ENCODE measurements at places on chromosomes 1 and 21. TPM values are rescaled to one million over a fixed set of nuclear protein-coding genes. Genes with fewer than 3 reads are reported as not detected.

The KLHDC7A gene
- total RNA-seq = not detected

The OR2G6 gene
- not detected for total RNA-seq

- H3K4me1 ChIP-seq = peaks cover 6% of the 10 kb centered on the region
- no peak overlapping the region for H3K27ac ChIP-seq
- DNase-seq = no peak
- H3K27me3 ChIP-seq = no peaks in the 10 kb centered on the region
- no peak overlapping the region for H3K4me3 ChIP-seq
Observed at GRCh38 chr1:242002510-242002909, 3.6 kb upstream of the MAP1LC3C start.

GRCh38 chr1:1157426-1157913, 16.2 kb upstream of the TTLL10 start:
- H3K27ac ChIP-seq = peak overlapping the region; percentile 57
- peaks cover 12% of the 10 kb centered on the region for H3K4me1 ChIP-seq
- H3K4me3 ChIP-seq = peak overlapping the region; percentile 58
- no peaks in the 10 kb centered on the region for H3K27me3 ChIP-seq
- peaks cover 10% of the 10 kb centered on the region for H3K36me3 ChIP-seq

Measured in activated CD8-positive, alpha-beta T cell treated with anti-CD3 and anti-CD28 coated beads, Interleukin-2, amount 10 ng/mL, durations not matched to agents 7 days and 5 days (primary cell).